ENCODE measurements at places on chromosomes 1 and 21.

DNA sequence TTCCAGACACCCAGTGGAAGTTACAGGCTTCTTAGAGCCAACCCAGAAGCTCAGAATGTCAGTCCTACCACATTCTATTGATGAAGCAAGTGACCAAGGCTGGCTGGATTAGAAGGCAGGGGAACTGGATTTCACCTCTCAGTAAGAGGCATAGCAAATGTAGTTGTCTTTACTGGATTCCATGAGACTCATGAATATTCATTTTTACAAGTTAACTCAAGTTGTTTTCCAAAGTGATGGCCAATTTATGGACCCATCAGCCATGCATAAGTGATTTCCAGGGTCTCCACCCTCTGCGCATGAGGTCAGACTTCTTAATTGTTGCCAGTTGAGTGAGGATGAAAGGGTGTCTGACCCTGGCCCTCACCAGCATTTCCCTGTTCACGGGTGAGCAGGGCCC, 426.8 kb upstream of the VAMP3 start:
- DNase-seq, result no peak
- peaks cover 8% of the 10 kb centered on the region for H3K27me3 ChIP-seq
- H3K4me1 ChIP-seq, result no peaks in the 10 kb centered on the region
- no peak overlapping the region for H3K4me3 ChIP-seq
- no peak overlapping the region for H3K27ac ChIP-seq

DNA sequence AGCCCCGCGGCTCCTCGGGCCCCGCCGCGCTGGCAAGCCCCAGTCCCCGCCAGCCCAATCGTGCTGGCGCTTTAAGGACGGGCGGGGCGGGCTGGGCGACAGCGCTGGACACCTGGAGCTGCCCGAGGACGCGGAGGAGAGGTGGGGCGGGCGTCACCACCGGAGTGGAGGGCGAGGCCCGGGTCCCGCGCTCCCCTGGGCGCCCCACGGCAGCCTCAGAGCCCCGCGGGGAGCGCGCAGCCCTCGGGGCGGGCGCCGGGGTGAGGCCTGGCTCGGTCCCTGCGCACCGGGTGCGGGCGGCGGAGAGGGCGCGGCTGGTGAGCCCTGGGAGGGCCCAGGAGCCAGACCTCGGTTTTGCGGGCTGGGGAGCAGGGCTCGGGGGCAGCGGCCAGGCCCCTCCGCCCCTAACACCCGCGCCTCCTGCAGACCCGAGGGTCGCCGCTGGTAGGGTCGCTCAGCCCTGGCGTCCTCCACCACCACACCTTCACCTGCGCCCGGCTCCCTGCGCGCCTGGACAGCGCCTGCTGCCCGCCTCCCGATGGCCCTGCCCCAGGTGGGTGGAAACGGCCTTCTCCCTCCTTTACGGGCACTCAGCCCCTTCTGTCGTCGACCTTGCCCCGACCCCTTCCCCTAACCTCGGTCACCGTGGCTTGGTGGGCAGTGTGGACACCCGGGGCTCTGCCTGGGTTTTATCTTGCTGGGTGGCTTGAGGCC, at the start of gene TMEM61:
Gene TMEM61 (plus strand): TSS at position 101 of the 714 bp plus-strand sequence. CDS start 438 bp downstream, at position 539.
- H3K4me3 ChIP-seq, result peak within 1 kb of the TSS; percentile 73
- H3K4me1 ChIP-seq, result no peaks in the 10 kb centered on the region
- H3K27me3 ChIP-seq, result peaks cover 35% of the 10 kb centered on the region

DNA sequence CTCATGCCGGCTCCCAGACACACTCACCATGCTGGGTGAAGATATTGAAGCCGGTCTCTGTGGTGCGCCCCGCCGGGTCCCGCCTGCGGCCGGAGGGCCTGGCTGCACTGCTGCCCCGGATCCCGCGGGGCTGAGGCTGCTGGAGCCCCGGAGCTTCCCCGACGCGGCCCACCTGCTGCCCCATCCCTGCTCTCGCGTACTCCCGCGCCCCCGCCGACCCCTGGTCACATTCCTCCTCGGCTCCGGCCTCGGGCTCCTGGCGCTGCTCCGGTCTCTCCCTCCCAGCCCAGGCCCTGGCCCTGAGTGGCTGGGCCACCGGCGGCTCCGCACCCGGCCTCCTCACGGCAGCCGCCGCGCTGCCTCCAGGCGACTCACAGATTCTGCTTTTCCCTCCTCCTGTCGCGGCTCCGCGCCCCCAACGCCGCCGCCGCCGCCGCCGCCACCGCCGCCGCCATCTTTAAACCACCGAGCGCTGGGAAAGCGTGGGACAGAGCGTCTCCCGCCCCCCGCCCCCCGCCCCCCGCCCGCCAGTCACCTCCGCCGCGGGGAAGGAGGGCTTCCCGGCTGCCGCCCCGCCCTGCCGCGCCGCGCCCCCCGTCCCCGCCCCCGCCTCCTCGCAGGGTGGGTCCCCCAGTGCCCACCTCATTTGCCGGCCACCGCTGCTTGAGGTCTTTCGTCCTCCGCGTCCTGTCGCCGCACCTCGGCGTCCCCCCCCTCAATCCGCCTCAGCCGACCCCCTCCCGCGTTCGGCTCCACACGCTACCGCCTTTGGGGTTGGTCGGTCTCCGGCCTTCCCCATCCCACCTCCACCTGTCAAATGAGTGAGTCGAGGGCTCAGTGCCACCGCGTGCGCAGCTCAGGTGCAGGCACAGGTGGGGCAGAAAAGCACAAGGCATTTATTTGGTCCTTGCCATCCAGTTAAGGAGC, at the start of gene ABL2:
Gene ABL2 (minus strand): TSS at position 464 of the 927 bp plus-strand sequence. CDS start 280 bp downstream, at position 184.
- H3K4me3 ChIP-seq, result peak within 1 kb of the TSS; percentile 98
- peaks cover 4% of the 10 kb centered on the region for H3K4me1 ChIP-seq
- H3K27me3 ChIP-seq, result no peaks in the 10 kb centered on the region
- peak within 1 kb of the TSS; percentile 89 for H3K27ac ChIP-seq
- DNase-seq, result peak; percentile 72
- H3K36me3 ChIP-seq, result peaks cover 17% of the 10 kb centered on the region

- H3K4me3 ChIP-seq, result no peak within 1 kb of the TSS
- H3K27me3 ChIP-seq, result no peaks in the 10 kb centered on the region
- no peaks in the 10 kb centered on the region for H3K36me3 ChIP-seq
- no peak within 1 kb of the TSS for H3K27ac ChIP-seq
- DNase-seq, result no peak
Observed at GRCh38 chr21:30592140-30592539, at the start of gene KRTAP6-3. Gene KRTAP6-3, plus strand, starts transcription at chr21:30592440. Its CDS starts 6 bp downstream, at chr21:30592446.

GRCh38 chr1:64810001-64810400, 65.1 kb downstream of the RAVER2 start:
- peaks cover 47% of the 10 kb centered on the region for H3K36me3 ChIP-seq
- H3K4me1 ChIP-seq, result no peaks in the 10 kb centered on the region
- H3K27ac ChIP-seq, result no peak overlapping the region
- no peaks in the 10 kb centered on the region for H3K27me3 ChIP-seq
- DNase-seq, result no peak

Measured in neuronal stem cell (in vitro differentiated cells).